Ecto neural progenitor cell (in vitro differentiated cells): ENCODE measurements at places on chromosomes 13 and 19.
A peak's percentile ranks its signal among the peaks of the same experiment; 100 is the strongest.

- DNase-seq: no peak
Observed at GRCh38 chr13:108902405-108903155, 273.2 kb downstream of the MYO16 start.

GRCh38 chr19:46530636-46531035 is 35.0 kb upstream of the PNMA8B start:
- DNase-seq: no peak

GRCh38 chr13:23348262-23349127 is 85.0 kb downstream of the SACS start:
- DNase-seq: no peak

DNA sequence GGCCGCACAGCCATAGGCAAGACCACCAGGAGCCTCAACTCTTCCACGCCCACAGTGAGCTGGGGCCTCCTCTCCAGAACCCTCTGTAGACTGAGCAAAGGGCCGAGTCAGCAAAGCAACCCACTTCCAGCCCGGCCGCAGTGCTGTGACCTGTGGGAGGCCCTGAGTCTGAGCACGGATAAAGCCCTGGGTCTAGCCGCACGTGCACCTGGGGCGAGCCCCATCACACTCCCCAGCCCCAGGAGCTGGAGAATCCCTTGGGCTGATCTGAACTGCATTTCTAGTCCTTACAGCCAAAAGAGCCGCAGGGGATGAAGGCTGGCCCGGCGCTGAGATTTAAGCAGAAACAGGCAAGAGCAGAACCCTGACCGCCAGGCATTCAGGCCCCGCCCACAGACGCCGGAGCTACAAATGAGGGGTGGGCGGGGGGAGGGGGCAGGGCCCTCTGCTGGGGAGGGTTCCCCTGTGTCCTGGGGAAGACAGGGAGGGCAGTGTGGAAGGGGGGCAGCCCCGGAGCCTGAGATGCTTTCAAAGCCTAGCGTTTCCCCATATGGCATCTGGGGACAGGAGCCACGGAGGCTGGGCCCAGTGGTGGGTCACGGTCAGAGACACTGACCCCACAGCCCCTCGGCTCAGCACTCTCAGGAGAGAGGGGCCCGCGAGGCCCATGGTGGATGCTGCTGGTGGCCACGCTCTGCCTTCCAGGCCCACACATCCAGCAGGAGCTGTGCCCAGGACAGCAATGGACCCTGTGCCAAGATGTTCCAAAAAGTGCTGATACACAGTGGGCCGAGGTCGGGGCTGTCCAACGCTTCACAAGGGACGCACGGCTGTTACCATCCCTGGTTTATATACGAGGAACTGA is 4.9 kb downstream of the TMEM259 start:
- peak; percentile 64 for DNase-seq

DNA sequence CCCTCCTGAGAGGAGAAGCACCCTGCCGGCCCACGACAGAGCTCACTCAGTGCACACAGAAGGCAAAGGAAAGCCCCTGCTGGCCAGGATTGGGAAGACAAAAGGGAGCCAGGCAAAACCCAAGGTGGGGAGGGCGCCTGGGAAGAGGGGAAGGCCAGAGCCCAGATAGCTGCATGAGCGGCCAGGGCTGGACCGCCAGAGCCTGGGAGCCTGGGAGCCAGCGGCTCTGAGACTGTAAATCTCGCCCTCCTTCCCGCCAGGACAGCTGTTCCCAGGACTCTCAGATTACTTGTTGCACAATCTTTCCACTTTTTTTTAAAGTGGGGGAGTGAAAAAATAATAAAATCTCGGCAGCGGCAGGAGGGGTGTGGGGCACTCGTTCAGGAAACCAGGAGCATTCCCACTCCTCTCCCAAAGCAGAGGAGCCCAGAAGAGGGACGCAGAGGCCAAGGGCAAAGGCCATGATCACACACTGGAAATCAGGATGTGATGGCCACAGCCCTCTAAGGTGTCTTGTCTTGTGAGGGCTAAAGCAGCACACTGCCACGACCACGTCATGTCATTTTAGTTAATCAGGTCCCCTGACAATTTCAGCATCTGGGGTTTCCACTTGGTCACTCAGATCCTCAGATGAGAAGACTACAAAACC is 19.6 kb upstream of the EPHX3 start:
- peak; percentile 81 for DNase-seq

- DNase-seq: no peak
Observed at GRCh38 chr19:43572171-43572588, 3.1 kb downstream of the XRCC1 start.

GRCh38 chr13:73733706-73734105 is 400.5 kb downstream of the KLF12 start:
- no peak for DNase-seq

DNA sequence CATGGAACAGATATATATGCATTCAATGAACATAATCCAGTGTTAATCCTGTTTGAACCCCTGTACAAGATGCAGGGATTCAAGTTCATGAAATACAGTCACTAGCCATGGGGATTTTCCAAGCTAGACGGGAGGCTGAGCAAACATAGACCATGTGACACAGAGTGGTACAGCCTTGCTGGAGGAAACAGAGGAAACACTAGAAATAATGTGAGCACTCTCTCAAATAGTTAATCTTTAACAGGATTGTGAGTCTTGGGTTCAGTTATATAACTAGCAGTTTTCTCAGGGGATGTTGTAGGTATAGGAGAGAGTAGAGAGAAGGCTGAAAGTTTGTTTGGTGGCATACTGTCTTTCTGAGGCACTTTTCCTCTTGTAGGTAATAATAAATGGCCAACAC is 13.9 kb upstream of the LGALS16 start:
- DNase-seq: no peak

DNA sequence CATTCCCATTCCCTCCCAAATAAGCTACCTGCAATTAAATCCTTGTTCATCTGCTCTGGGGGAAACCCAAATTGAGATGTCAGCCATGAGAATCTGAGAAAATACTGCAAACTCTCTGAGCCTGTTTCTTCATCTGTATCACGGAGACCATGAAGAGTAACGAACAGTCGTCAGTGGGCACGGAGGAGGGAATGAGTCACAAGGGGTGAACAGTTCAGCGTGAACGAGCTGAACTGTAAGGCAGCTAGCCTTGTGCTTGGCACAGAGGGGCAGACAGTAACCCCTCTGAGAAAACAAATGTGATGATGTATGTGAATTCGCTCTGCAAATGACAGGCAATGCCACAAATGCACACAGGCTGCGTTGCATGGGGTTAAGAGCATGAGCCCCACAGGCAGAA is 288.7 kb downstream of the FOXO1 start:
- no peak for DNase-seq

DNA sequence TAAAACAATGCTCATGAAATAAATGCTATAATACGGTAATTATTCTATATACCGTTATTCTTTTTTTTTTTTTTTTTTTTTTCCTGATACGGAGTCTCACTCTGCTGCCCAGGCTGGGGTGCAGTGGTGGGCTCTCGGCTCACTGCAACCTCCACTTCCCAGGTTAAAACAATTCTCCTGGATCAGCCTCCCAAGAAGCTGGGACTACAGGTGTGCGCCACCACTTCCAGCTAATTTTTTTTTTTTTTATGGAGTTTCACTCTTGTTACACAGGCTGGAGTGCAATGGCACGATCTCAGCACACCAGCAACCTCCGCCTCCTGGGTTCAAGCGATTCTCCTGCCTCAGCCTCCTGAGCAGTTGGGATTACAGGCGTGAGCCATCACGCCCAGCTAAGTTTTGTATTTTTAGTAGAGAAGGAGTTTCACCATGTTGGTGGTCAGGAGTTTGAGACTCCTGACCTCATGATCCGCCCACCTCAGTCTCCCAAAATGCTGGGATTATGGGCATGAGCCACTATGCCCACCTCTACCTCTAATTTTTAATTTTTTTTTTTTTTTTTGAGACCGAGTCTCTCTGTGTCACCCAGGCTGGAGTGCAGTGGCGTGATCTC is 6.9 kb downstream of the PPP1R15A start:
- no peak for DNase-seq

- no peak for DNase-seq
Observed at GRCh38 chr13:59625111-59625510, 538.6 kb downstream of the DIAPH3 start.

GRCh38 chr13:77333594-77333993 is 6.7 kb upstream of the MYCBP2 start:
- no peak for DNase-seq

- DNase-seq: no peak
Observed at GRCh38 chr13:95559100-95559499, 6.6 kb downstream of the CLDN10 start.
